NCI-H1436 treated with DMSO at 0.1 percent for 48 hours (cell line): ENCODE measurements at places on chromosomes 1 and 21.

DNA sequence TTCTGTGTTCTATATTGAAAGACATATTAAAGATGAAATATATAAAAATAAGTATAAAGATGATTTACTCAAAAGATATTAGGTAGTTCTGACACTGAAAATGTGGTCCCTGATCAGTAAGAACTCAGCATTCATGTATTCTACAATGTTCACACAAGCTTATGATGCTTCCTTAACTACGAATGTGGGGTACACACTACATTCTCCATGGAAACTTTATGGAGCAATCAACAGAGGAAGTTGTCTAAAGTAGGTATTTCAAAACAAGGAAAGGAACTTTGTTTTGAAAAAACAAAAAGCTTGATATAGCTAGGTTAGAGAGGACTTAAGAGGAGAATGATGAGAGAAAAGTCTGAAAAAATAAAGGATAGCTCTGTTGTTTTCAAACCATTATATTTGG, 119.7 kb upstream of the RGS18 start:
- DNase-seq: no peak

DNA sequence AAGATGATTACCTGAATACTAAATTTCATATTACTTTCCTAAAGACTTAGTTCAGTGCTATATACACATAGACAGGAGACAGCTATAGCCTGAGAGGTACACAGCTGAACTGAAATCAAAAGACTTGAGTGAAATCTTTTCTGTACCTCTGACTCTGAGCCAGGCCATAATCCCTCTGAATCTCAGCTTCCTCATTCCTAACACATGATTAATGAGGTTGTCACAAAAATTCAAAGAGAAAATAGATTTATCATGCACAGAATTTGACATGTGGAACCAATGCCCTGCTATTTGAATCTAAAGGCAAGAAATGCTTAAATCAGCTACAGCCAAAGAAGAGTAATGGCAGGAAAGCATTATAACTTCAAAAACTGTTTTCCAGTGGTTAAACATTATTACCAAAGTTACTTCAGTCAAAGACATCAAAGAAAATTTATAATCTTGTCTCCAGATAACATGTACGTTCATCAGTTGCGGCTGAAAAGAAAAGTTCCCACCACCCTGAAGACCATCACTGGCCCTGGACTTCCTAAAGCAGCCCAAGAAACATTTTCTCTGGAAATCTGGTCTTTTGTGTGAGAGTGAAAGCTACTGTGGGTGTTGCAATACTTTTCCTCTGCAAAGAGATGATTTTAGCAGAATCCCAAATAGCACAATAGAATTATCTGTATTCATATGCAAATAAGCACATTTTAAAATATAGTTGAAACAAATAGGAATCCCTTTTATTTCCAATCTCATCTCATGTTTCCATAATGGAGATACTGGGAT, 13.8 kb upstream of the ATP1A1 start:
- DNase-seq: no peak

GRCh38 chr1:53294567-53294966, 33.3 kb downstream of the LRP8 start:
- no peak for DNase-seq

- no peak for DNase-seq
These were observed 89.7 kb upstream of the HMCN1 start for GRCh38 chr1:185644531-185644930.

- no peak for DNase-seq
These were observed 133.8 kb upstream of the KIAA1614 start for GRCh38 chr1:180778782-180779398.

DNA sequence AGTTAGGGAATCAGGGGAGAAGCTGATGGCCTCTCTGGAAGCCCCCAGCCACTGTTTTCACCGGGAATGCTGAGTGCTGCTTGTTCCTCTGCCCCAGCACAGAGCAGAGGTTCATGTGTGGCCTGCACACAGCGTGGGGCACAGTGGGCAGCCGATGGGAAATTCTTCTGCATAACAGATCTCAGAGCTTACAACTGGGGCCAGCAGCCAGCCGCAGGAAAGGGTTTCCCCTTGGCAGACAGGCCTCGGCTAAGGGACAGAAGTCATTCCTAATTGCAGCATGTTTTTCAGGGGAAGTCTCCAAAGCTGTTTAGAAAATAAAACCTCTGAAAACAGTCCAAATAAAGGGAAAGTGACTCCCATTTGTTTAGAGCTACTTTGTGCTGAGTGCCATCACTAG, 22.6 kb downstream of the HMGB4 start:
- no peak for DNase-seq

GRCh38 chr1:86061551-86061990, 95.0 kb downstream of the COL24A1 start:
- DNase-seq: no peak

DNA sequence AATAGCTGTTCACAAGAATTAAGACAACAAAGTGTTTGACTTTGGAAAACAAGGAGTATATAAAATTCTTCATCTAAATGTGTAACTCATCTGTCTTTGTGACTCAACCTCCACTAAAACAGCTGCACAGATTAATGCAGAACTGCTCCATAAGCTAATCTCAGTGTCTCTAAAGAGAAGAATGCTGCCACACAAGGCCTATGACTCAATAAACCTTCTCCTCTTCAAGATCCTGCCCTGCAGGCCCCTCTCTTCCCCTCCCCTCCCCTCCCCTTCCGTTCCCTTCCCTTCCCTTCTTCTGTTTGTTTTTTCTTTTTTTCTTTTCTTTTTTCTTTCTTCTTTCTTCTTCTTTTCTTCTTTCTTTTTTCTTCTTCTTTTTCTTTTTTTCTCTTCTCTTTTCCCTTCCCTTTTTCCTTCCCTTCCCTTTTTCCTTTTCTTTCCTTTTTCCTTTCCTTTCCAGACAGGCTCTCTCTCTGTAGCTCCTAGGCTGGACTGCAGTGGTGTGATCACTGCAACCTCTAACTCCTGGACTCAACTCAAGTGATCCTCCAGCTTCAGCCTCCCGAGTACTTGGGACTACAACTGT, 1052.8 kb downstream of the BRINP3 start:
- DNase-seq: no peak

DNA sequence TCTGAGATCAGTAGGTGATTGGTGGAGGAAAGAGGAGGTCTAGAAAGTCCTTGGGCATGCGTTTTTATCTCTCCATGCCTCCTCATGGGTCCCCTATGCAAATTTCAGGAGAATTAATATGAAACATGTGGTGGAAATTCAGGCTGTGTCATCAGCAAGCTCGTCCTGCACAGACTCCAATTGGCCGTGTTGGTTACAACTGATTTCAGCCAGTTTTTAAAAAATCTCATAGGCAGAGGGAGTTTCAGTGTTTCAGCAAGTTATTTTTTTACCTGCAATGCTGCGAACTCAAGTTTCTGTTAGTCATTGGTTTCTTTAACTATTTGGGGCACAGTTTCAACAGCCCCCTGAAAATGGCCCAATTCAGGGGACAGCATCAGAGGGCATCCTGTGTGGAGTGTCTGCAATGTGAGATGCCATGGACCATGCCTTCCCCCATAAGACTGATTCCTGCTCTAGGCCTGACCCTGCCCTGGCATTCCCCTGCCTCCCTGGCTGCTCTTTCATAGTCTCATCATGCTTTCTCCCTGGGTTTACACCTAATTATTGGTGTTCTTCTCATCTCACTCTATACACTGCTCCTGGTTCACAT, 59.9 kb downstream of the C1orf198 start:
- no peak for DNase-seq

GRCh38 chr1:26450908-26451307, 18.8 kb downstream of the DHDDS start:
- DNase-seq: no peak

DNA sequence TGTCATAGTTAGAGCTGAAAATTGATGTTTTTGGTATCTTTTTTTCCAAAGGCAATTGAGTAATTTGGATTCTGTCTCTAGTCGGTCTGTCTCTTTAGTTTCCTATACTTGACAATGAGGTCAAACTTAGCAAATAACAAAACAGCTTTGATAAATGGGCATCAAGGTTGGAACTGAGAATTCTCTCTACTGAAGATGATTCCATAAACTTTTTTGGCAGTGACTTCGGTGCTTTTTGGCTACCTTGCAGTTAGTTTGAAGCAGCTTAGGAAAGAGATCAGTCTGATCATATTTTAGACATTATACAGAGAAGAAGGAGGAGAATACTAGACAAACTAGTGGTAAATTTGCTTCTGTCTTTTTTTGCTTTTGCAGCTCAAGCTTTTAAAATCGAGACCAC, 559 bp downstream of the VCAM1 start:
- DNase-seq: no peak

DNA sequence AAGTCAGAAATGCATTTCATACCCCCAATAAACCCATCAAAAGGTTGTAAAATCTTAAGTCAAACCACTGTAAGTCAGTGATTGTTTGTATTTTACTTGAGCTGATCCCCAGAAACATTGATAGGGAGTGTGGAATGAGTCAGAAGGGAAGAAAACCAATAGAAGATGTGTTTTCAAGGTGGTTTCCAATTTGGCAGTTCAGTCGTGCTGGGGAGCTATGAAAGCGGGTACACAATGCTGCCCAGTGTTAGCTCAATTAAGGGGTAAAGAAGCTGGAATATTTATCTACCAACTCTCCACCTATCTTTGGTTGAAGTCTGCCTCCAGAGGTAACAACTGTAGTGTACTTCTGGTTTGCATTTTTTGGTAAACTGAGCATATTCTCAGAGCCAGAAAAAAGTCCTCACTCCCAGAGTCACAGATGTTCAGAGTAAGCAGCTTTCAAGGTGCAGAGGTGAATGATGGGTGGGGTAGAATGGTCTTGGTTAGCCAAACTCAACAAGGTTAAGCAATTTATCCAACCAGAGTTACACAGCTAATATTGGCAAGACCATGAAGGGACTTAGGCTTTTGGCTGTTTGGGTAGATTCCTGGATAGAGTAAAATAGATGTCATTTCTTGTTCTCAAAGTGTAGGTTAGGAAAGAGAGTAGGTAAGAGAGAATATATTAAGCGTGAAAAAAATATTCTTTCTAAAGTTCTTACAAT, 202.9 kb upstream of the ADGRL2 start:
- DNase-seq: no peak

DNA sequence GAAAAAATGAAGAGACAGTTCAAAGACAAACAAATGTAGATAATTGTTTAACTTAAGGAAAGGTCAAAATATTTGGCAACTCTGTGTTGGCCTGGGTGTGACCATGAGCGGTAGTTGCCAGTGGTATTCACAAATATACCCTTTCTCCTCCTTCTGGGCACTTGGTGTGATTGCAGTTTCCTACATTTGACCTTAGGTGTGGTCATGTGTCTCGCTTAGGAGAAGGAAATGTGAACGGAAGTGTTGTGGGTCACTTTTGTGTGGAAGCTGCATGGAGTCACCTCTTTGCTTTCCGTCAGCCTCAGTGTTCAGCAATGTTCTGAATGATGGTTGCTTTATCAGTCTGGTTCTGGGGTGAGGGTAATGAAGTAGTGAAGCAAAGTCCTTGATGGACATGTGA, 3.4 kb upstream of the PCSK9 start:
- DNase-seq: no peak

DNA sequence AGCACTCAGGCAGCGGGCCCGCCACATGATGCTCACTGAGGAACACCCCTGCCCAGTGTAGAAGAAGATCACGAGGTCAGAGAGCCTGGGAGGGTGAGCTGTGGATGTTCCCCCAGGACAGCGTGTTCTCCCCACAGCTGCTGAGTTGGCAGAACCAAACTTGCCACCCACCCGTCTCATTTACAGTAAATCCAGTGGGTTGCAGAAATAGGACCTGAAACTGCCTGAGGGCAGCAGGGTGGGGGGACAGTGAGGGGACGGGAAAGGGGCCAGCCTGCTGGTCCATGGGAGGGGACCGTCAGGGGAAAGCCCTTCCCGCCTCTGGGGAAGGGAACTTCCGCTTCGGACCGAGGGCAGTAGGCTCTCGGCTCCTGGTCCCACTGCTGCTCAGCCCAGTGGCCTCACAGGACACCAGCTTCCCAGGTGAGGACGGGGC, at the start of gene C1QB:
TSS of gene C1QB (plus strand) at position 356 of the 436 bp plus-strand sequence. CDS start 6,227 bp downstream, outside the sequence.
- DNase-seq: no peak

GRCh38 chr1:217313096-217313495, 317.8 kb downstream of the GPATCH2 start:
- DNase-seq: no peak

DNA sequence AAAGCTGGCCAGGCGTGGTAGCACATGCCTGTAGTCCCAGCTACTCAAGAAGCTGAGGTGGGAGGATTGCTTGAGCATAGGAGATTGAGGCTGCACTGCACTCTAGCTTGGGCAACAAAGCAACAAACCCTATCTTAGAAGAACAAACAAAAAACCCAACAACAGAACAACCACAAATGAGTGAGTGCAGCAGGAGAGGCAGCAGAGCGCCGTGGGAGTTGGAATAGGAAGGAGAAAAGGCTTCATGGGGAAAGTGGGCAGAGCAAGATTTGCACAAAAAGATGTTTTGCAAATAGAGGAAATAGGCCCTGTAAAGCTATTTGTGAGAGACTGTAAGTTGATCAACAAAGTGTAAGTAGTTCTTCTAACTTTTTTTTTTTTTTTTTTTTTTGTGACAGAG, 19.6 kb downstream of the SMAP2 start:
- no peak for DNase-seq

DNA sequence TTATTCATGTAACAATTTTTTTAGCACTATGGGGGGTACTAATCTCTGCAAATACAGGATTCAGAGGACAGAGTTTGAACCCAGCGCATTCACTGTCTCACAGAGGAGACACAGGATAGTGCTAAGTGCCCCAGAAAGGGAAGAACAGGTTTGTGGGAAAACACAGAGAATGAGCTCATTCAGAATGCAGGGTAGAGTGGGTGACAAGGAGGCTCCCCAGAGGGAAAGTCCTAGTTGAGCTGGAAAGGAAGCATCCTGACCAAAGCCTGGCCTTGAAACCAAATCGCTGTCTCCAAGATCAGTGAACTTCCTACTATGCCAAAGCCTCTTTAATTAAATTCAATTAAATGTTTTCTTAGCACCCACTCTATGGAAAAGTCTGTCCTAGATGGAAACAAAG, 19.0 kb upstream of the RGS2 start:
- no peak for DNase-seq

DNA sequence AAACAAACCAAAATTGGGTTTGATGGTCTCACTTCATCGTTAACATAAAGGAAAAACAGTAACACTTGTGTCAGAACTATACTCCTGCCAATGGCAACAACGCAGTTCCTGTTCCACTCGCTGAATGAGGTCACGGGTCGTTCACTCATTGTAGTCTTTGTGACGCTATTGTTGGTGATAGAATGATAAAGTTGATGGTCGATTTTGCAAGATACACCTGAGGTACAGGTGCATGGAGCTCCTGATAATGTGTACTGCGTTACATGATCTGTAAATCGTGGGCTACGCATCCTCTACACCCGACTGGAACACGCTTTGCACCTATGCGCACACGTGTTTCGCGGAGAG, 391 bp upstream of the CENPS start:
- no peak for DNase-seq
